Aorta (tissue), 5 donors: ENCODE measurements at places on chromosomes 6 and 20.

GRCh38 chr20:48789781-48790472 is 37.9 kb downstream of the PREX1 start:
- no peaks in the 10 kb centered on the region for H3K36me3 ChIP-seq
- no peaks in the 10 kb centered on the region for H3K4me1 ChIP-seq
- H3K4me3 ChIP-seq, result no peak overlapping the region
- no peak for DNase-seq
- H3K27ac ChIP-seq, result no peak overlapping the region

GRCh38 chr20:18987781-18988360 is 174.3 kb downstream of the SCP2D1 start:
- no peaks in the 10 kb centered on the region for H3K27me3 ChIP-seq
- H3K4me1 ChIP-seq, result no peaks in the 10 kb centered on the region
- H3K36me3 ChIP-seq, result no peaks in the 10 kb centered on the region
- H3K27ac ChIP-seq, result no peak overlapping the region
- no peak overlapping the region for H3K4me3 ChIP-seq

DNA sequence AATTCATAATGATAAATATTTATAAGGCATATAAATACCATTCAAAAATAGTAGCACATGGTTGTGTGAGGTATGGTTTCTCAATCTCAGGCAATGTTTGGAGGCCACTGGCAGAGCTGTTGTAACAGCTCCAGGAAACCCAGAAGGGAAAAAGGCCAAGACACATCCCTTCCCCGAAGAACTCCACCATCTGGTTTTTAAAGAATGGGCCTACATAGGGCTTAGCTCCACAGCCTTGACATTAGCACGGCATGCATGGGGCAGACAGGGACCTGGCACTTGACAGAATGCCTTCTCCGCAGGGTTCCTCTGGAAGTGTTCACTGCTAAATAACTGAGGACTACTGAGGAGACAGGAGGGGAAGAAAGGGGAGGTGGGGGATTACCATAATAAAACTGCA is 16.1 kb upstream of the FOXO3 start:
- no peaks in the 10 kb centered on the region for H3K36me3 ChIP-seq
- no peak for DNase-seq
- no peaks in the 10 kb centered on the region for H3K27me3 ChIP-seq

GRCh38 chr6:97049253-97050011 is 124.9 kb downstream of the KLHL32 start:
- peaks cover 2% of the 10 kb centered on the region for H3K4me1 ChIP-seq
- H3K27ac ChIP-seq, result no peak overlapping the region
- H3K36me3 ChIP-seq, result no peaks in the 10 kb centered on the region
- DNase-seq, result no peak

GRCh38 chr6:82006027-82006738 is 241.4 kb downstream of the IBTK start:
- peak; percentile 39 for DNase-seq
- no peak overlapping the region for H3K27ac ChIP-seq
- no peaks in the 10 kb centered on the region for H3K36me3 ChIP-seq
- H3K4me1 ChIP-seq, result no peaks in the 10 kb centered on the region
- no peaks in the 10 kb centered on the region for H3K27me3 ChIP-seq

DNA sequence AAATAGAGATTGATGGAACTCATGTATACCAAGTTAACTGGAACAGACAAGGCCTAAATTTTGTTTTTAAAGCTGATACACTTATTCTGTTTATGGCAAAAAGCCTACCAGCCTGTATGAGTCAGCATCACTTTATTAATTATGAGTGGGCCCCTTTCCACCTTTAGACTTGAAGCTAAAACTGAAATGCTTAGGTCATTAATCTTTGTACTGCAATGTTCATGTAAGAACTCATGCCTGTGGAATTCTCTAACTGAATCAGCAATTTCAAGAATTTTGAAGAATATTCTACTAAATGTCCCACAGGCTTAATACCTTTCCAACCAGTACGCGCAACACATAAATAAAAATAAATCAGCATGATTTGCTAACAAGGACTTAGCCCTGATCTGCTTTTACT is 140.2 kb upstream of the PHACTR1 start:
- H3K27ac ChIP-seq, result no peak overlapping the region
- H3K4me3 ChIP-seq, result no peak overlapping the region
- DNase-seq, result no peak
- H3K27me3 ChIP-seq, result no peaks in the 10 kb centered on the region

DNA sequence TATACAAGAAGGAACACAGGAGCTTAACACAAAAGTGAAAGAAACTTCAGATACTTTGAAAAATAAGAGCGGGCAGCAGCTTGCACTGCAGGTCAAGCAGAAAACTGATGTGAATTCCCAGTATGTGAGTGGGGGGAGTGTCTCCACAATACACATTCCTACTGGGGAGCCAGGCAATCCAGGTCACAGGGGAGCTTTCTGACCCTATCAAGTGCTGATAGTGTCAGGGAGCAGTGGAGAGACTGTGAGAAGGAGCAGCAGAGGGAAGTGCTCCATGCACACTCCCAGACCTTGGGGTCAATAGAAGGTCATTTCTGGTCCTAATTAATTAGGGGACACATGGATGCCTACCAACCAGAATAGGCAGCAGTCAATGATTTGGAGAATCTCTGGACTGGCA is 59.4 kb downstream of the PDSS2 start:
- DNase-seq, result no peak
- H3K36me3 ChIP-seq, result no peaks in the 10 kb centered on the region
- H3K4me1 ChIP-seq, result no peaks in the 10 kb centered on the region
- H3K27me3 ChIP-seq, result no peaks in the 10 kb centered on the region
- H3K4me3 ChIP-seq, result no peak overlapping the region
- no peak overlapping the region for H3K27ac ChIP-seq

- H3K36me3 ChIP-seq, result no peaks in the 10 kb centered on the region
- H3K27me3 ChIP-seq, result no peaks in the 10 kb centered on the region
- H3K4me1 ChIP-seq, result no peaks in the 10 kb centered on the region
- no peak for DNase-seq
These were observed 113.7 kb upstream of the JARID2 start for GRCh38 chr6:15132167-15132566.

DNA sequence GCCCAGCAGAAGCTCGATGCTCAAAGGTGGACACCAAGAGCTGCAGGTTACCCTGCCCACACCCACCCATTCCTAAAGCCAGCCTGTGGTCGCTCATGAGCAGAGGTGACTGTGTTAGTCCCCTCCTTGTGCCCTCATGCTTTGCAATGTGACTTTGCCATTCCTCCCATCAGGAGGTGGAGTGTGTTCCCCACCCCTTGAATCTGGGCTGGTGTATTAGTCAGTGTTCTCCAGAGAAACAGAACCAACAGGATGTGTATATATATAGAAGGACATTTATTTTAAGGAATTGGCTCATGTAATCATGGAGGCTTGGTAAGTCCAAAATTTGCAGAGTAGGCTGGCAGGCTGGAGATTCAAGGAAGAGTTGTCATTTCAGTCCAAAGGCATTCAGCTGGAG is 54.4 kb upstream of the RNF24 start:
- no peaks in the 10 kb centered on the region for H3K27me3 ChIP-seq
- no peaks in the 10 kb centered on the region for H3K36me3 ChIP-seq
- no peak for DNase-seq
- no peak overlapping the region for H3K4me3 ChIP-seq

GRCh38 chr20:50338479-50339391 is 148.1 kb downstream of the CEBPB start:
- H3K4me1 ChIP-seq, result no peaks in the 10 kb centered on the region
- no peak overlapping the region for H3K4me3 ChIP-seq
- H3K27ac ChIP-seq, result no peak overlapping the region
- no peaks in the 10 kb centered on the region for H3K27me3 ChIP-seq
- H3K36me3 ChIP-seq, result no peaks in the 10 kb centered on the region
- no peak for DNase-seq

GRCh38 chr20:63567136-63567385 is 7.0 kb downstream of the HELZ2 start:
- H3K4me1 ChIP-seq, result no peaks in the 10 kb centered on the region
- H3K4me3 ChIP-seq, result no peak overlapping the region
- H3K36me3 ChIP-seq, result peaks cover 4% of the 10 kb centered on the region
- H3K27me3 ChIP-seq, result no peaks in the 10 kb centered on the region
- DNase-seq, result no peak

- H3K27me3 ChIP-seq, result no peaks in the 10 kb centered on the region
- peak overlapping the region; percentile 36 for H3K4me3 ChIP-seq
- no peak overlapping the region for H3K27ac ChIP-seq
- H3K4me1 ChIP-seq, result no peaks in the 10 kb centered on the region
These were observed 111.2 kb downstream of the SCML4 start for GRCh38 chr6:107712665-107713551.

DNA sequence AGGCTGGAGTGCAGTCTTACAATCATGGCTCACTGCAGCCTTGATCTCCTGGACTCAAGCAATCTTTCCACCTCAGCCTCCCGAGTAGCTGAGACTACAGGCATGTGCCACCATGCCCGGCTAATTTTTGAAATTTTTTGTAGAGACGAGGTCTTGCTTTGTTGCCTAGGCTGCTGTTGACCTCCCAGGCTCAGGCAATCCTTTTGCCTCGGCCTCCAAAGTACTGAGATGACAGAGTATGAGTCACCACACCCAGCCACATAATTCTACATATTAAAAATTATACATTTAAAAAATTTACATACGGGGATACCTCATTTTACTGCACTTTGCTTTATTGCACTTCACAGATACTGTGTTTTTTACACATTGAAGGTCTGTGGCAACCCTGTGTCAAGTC is 115.1 kb downstream of the MAN1A1 start:
- no peaks in the 10 kb centered on the region for H3K27me3 ChIP-seq
- no peak overlapping the region for H3K4me3 ChIP-seq
- H3K27ac ChIP-seq, result no peak overlapping the region
- no peak for DNase-seq

- no peaks in the 10 kb centered on the region for H3K27me3 ChIP-seq
- DNase-seq, result peak; percentile 82
- H3K36me3 ChIP-seq, result no peaks in the 10 kb centered on the region
- H3K4me1 ChIP-seq, result no peaks in the 10 kb centered on the region
- no peak overlapping the region for H3K4me3 ChIP-seq
These were observed 4.5 kb downstream of the TP53INP2 start for GRCh38 chr20:34708621-34709043.

- no peak for DNase-seq
- H3K27ac ChIP-seq, result no peak overlapping the region
- no peaks in the 10 kb centered on the region for H3K4me1 ChIP-seq
- no peaks in the 10 kb centered on the region for H3K36me3 ChIP-seq
These were observed 511.1 kb upstream of the MAP3K7 start for GRCh38 chr6:91098006-91098405.

- no peak overlapping the region for H3K4me3 ChIP-seq
- no peaks in the 10 kb centered on the region for H3K4me1 ChIP-seq
- no peaks in the 10 kb centered on the region for H3K36me3 ChIP-seq
- DNase-seq, result no peak
- H3K27ac ChIP-seq, result no peak overlapping the region
These were observed 13.4 kb upstream of the OCSTAMP start for GRCh38 chr20:46563860-46564221.

DNA sequence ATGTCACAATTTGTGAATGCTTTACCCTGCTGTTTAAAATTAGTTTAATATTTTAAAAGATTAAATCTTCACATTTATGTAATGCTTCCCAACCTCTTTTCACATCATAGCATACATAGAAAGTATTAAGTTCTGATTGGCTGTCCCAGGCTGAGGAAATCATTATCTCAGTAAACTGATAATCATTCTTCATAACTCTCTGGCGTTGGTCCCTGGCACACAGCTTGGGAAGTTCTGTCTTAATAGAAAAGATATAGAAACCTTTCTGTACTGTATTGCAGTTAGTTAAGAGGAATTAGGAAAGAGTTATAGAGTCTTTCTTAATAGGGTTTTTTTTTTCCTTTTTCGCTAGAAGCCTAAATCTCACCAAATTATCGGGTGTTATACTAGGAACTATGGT is 85.4 kb downstream of the CBFA2T2 start:
- H3K4me3 ChIP-seq, result no peak overlapping the region
- no peak for DNase-seq
- H3K4me1 ChIP-seq, result peaks cover 2% of the 10 kb centered on the region
- H3K36me3 ChIP-seq, result no peaks in the 10 kb centered on the region

GRCh38 chr20:33875055-33875454 is 63.9 kb downstream of the CHMP4B start:
- no peaks in the 10 kb centered on the region for H3K36me3 ChIP-seq
- no peak overlapping the region for H3K27ac ChIP-seq
- no peak for DNase-seq
- no peaks in the 10 kb centered on the region for H3K4me1 ChIP-seq
- H3K4me3 ChIP-seq, result no peak overlapping the region

DNA sequence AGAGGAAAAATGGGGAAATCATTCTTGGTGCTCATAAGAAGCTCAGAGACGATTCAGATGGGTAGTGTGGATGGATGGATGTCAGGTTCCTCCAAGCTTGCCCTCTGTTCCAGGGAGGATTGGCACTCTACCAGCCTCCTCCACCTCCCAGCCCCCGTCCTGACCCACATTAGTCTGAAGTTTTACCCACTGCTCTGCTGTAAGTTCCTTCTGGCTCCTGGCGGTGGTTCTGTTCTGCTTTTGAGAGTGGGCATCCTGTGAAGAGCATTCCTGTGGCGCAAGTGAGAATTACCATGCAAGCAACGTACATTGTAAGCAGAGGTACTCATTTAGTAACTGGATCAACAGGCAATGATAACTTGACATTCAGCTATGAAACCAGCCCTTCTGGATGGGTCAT is 103.4 kb downstream of the SYNDIG1 start:
- H3K36me3 ChIP-seq, result no peaks in the 10 kb centered on the region
- DNase-seq, result no peak
- no peak overlapping the region for H3K27ac ChIP-seq
- H3K4me1 ChIP-seq, result no peaks in the 10 kb centered on the region
- H3K4me3 ChIP-seq, result no peak overlapping the region
- H3K27me3 ChIP-seq, result no peaks in the 10 kb centered on the region

DNA sequence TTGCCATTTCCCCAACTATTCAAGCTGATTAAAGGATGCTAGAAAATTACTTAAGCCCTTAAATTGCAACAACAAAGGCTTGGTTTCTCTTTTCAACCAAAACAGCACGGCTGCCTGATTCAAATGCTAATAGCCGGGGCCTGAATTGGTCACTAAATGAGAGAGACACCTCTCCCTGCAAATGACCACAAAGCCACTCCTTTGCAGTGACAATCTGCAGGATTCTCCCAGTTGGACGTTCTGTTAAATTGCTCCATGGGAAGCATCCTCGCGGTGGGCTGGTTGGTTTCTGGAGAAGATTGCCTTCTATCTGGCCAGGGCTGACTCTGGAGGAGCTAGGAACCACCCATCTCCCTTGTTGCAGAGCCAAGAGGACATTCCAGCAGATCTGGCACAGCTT is 29.7 kb upstream of the TBXT start:
- DNase-seq, result no peak
- H3K27ac ChIP-seq, result no peak overlapping the region
- no peaks in the 10 kb centered on the region for H3K36me3 ChIP-seq
- H3K4me1 ChIP-seq, result no peaks in the 10 kb centered on the region
